ENCODE measurements at places on chromosomes 1 and 21.
A peak's percentile ranks its signal among the peaks of the same experiment; 100 is the strongest.

GRCh38 chr1:182080955-182081582, 19.6 kb upstream of the ZNF648 start:
- no peak for DNase-seq

- peak; percentile 64 for DNase-seq
These were observed 14.1 kb downstream of the SLC19A1 start for GRCh38 chr21:45528028-45528705.

GRCh38 chr1:96579636-96580035, 141.9 kb upstream of the PTBP2 start:
- DNase-seq, result no peak

- DNase-seq, result no peak
These were observed 49.8 kb upstream of the SCAF4 start for GRCh38 chr21:31781737-31782136.

DNA sequence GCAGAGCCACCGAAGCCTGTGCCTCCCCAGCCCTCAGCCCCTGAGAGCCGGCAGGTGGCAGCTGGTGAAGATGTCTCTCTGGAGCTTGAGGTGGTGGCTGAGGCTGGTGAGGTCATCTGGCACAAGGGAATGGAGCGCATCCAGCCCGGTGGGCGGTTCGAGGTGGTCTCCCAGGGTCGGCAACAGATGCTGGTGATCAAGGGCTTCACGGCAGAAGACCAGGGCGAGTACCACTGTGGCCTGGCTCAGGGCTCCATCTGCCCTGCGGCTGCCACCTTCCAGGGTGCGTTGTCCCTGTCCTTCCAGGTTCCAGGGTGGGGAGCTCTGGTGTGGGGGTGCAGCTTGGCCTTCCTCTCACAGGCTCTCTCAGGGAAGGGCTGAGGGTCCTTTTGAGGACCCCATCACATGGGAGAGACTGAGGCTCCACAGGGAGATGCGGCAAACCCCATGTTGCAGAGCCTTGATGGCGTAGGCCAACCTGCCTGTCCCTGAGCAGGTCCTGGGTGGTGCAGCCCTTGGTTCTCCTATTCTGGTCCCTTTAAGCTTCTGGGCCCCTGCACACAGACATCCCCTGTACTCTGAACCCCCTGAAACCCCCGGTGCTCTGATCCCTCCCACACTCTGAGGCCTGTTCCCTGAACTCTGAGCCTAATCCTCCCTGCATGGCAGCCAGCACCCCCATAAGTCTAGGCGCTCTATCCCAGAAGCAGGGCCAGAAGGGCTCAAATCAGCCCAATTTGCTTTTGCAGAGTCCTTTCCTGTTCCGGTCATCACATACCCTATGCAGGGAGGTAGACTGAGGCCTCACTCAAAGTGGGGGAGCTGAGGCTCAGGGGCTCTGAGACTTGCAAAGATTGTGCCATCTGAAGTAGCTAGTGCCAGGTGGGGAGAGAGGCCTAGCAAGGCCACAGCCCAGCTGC, 88.5 kb downstream of the TRIM11 start:
- peak; percentile 15 for DNase-seq

- no peak for DNase-seq
These were observed 4.0 kb downstream of the PGLYRP4 start for GRCh38 chr1:153344718-153345025.

DNA sequence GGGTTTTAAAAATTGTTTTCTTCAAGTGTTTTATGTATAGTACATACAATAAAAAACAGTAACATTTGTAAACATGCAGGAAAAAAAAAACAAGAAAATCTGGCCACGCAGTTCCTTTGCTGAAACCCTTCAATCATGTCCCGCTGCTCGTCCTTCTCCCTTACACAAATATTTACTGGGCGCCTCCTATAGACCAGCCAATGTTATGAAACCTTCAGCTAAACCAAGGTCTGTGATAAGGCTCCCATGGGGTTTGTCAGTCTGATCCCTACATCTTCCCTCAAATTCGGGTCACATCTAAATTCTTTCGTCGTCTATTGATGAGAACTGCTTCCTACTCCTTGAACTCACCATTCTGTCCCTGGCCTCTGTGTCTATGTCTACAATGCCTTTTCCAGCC, 583.9 kb downstream of the SMYD3 start:
- DNase-seq, result no peak

GRCh38 chr1:54014009-54014629, 3.9 kb downstream of the LDLRAD1 start:
- DNase-seq, result no peak

- peak; percentile 83 for DNase-seq
These were observed 977 bp downstream of the TRAF3IP3 start for GRCh38 chr1:209756615-209757445.

GRCh38 chr1:218123968-218124367, 161.1 kb upstream of the RRP15 start:
- no peak for DNase-seq

- peak; percentile 95 for DNase-seq
These were observed 7.4 kb downstream of the EFNA4 start for GRCh38 chr1:155070721-155071569.

DNA sequence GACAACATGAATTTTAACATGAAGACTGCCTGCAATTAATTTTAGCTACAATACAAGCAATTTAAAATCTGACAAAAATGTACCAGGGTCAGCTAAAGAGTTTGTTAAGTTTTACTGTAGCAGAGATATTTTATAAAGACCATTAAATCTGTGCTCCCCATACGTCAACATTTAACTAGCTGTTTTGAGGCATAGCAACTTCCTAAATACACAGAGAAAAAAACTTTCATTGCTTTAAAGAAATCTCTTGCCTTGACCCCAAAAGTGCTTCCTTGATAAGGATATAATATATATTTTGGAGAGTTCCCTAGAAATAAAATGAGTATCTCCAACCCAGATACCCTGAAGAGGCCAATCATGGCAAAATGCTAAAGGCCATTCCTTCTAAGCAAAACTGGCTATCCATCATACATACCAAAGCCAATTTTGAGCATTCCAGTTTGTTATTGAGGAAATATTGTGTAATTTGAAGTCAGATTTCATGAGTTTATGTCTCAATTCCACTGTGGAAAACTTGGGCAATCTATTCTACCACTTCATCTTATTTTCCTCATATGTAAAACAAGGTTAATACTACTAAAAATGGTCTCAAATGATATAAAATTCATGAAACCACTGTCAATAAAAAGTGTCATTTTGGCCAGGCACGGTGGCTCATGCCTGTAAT, 19.1 kb downstream of the ASPM start:
- DNase-seq, result no peak

DNA sequence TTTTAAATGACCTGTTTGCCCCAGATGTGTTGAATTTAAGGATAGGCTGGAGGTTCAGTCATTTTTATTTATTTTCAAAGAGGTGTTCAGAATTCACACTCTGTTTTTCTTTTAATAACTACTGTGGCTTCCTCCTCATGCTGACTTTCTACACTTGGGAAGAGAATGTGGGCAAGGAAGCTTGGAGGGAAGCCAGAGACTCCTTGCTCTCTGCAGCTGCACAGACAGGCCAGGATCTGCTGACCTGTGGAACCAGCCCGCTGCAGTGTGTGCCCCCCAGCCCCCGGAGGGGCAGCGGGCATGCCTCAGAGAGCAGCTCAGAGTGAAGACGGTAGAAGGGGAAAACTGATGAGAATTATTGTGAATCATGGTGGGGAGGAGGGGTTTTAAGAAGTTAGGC, 16.9 kb downstream of the MGST3 start:
- DNase-seq, result no peak

DNA sequence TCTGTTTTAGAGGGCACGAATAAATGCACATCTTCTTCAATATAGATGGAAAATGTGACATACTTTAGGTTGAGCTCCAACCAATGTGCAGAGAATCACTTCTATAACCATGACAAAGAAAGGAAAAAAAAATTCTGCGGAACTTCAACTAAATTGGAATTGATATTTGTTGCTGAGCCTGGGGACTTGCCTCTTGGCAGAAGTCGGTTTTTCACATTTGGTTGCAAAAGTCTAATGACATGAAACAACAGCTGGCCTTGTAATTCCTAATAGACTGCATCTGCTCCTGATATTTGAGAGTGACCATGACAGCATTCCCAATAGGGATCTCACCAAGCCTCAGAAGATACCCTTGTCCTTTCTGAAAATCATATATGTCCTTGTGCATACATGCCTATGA, 112.8 kb downstream of the PRRX1 start:
- DNase-seq, result no peak

- DNase-seq, result peak; percentile 44
These were observed 10.4 kb upstream of the ZNF669 start for GRCh38 chr1:247114351-247115140.

DNA sequence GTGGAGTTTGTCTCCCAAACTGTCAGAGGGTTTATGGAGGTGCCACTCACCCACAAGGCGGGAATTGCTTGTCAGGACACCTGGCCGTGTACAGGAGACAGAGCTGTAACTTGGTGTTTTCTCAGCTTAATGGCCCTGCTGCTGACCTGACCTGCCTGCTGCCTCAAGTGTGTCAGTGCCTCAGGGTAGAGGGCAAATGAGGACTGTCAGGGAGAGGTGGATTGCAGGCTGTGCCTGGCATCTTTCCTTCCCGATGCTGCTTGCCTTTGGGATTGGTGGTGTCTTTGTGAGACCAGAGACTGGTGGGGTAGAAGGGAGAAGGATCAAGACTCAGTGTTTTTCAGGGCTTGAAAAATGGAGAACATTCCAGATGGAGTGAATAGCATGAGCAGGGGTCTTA, 31.4 kb downstream of the TMEM53 start:
- no peak for DNase-seq

GRCh38 chr1:216221260-216221700, 202.0 kb downstream of the USH2A start:
- no peak for DNase-seq

- no peak for DNase-seq
These were observed 29.8 kb upstream of the GALNT2 start for GRCh38 chr1:230037261-230037660.

DNA sequence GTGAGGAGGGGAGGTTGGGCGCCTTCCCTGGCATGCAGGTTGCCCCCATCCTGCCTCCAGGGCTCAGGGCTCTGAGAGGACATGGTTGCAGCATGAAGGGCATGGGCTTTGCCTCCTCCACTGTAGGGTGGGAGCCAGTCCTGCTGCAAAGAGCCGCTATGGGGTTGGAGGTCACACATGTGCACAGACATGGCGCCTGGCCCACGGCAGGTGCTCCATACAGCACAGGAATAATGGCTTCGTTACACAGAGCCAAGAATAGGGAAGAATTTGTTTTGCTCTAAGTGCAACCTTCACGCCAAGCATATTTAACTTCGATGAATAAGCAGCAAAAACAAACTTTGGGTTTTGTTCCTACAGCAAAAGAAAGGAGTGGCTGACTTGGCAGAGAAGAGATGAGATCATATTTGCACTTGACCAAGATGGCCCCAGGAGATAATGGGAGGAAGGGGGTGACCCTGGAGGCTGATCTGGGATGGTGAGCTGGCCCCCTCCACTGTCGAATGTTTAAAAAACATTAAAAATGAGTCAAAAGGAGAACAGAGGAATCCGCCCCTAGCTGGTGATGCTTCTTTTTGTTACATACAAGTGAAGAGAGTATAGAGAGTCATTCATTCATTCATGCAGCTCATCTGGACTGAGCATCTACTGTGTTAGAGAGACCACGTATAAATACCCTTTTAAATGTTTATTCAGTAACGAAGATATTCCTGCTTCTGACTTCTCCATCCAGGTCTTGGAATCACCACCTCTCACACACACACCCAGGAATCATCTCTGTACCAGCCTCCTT, 12.4 kb upstream of the C2CD2 start:
- no peak for DNase-seq

GRCh38 chr1:244287726-244288125, 164.0 kb downstream of the ADSS2 start:
- no peak for DNase-seq

GRCh38 chr1:248627971-248628844, 6.7 kb downstream of the OR2T11 start:
- DNase-seq, result no peak

DNA sequence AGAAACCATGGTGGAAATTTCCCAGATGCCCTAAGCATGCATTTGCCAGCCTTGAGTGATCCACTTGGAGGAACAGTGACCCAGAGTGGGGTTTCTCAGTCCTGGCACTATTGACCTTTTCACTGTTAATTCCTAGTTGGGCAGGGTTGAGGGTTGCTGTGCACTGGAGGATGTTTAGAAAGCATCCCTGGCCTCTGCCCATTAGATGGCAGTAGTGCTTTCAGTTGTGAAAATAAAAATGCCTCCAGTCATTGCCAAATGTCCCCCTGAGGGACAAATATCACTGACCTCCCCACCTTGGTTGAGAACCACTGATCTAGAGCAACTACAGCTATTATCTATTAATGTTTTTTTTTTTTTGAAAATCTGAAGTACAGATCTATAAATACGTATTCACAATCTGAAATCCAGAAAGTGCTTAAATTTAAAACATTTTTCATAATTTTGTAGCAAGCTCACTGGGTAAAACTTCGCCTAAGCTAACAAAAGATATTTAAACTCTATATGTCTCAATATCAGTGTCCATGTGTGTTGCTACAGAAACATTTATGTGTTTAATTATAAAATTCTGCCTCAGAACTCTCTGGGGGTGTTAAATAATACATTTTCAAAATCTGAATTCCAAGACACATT, 27.3 kb downstream of the F3 start:
- DNase-seq, result no peak

GRCh38 chr1:111424281-111424680, 3.3 kb downstream of the OVGP1 start:
- no peak for DNase-seq

- no peak for DNase-seq
These were observed 265.5 kb downstream of the ST6GALNAC3 start for GRCh38 chr1:76340056-76340455.

GRCh38 chr1:12486401-12487005, 131.5 kb downstream of the DHRS3 start:
- DNase-seq, result peak; percentile 82

DNA sequence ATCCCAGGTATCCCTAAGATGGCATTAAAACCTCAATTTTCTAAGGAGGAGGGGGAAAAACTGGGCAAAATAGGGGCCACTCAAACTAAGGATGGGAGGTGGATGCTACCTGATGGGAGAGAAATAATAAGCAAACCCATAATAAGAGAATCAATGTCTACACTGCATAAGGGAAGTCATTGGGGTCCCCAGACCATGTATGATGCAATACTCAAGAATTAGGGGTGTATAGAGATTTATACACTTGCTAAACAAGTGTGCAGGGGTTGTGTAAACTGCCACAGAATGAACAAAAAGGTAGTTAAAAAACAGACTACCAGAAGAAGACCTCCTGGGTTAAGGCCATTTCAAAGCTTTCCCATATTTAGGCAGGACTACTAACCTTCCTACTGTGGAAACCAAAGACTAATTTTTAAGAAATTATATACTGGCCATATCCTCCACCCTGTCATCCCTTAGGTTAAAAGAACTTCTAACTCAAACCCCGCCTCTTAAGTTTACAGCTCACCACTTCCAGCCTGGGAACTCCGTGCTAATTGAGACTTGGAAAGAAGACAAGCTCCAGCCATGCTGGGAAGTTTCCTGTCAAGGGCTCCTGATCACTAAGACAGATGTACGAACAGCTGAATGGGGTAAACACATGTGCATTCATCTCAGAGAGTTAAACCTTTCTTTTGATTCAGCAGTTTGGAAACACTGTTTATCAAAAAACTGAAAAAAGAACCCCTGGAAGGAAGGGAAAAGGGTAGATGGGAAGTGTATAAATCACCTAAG, 64.4 kb upstream of the TLR5 start:
- no peak for DNase-seq

All from upper lobe of left lung (tissue), 6 donors.